Amygdala (tissue), 56 donors: ENCODE measurements at places on chromosomes 12 and 14.

GRCh38 chr12:54126696-54127537 lies 61.9 kb downstream of the SMUG1 start:
- peak; percentile 38 for DNase-seq

DNA sequence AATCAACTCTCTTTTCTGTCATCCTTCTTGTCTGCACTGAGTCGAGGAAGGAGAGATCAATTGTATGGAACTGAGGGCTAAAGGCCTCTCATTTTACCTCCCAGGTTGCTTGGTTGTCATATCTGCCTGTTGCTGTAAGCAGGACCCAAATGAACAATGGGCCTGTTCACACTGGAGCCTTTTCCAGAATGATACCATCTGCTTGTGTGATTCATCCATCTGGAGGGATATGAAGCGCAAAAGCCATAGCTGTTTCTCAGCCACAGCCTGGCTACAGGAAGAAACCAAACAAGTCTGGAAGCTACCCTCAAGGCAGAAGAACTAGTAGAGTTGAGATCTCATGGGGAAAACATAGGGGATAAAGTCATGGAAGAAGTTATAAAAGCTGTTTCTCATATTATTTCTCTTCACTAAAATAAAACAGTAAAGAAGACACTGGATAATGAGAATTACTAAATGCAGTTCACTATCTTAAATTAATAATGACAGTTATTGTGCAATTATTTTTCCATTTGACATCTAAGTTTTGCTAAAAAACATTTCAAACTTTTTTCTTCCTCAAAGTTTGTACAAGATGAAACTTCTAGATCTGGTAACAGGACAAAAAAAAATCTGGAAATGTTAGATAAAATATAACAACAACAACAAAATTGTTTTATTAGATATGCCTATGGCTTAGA lies 106.3 kb downstream of the SPTSSA start:
- no peak for DNase-seq

- no peak for DNase-seq
These were observed 26.4 kb upstream of the HIGD1C start for GRCh38 chr12:50925920-50926319.

GRCh38 chr12:49198431-49199155 lies 9.7 kb upstream of the TUBA1A start:
- DNase-seq = peak; percentile 64

- DNase-seq = no peak
These were observed 29.3 kb upstream of the TEX22 start for GRCh38 chr14:105368910-105369652.

- no peak for DNase-seq
These were observed 1.0 kb upstream of the GLRX5 start for GRCh38 chr14:95533822-95534221.

GRCh38 chr12:65685514-65685913 lies 138.8 kb upstream of the HMGA2 start:
- DNase-seq = no peak

- DNase-seq = no peak
These were observed 3.5 kb downstream of the GCN1 start for GRCh38 chr12:120190985-120191480.

- DNase-seq = no peak
These were observed 47.6 kb upstream of the PNMA1 start for GRCh38 chr14:73761618-73762355.

DNA sequence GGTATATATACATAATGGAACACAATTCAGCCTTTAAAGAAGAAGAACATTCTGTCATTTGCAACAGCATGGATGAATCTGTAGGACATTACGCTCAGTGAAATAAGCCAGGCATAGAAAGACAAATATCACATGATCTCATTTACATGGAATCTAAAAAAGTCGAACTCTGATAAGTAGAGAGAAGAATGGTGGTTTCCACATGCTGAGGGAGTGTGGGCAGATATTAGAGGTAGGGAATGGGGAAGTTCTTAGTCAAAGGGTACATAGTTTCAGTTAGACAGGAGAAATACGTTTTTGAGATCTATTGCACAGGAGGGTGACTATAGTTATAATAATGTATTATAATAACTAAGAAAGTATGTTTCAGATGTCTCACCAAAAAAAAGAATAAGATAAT lies 71.4 kb downstream of the ADAMTS20 start:
- DNase-seq = no peak

DNA sequence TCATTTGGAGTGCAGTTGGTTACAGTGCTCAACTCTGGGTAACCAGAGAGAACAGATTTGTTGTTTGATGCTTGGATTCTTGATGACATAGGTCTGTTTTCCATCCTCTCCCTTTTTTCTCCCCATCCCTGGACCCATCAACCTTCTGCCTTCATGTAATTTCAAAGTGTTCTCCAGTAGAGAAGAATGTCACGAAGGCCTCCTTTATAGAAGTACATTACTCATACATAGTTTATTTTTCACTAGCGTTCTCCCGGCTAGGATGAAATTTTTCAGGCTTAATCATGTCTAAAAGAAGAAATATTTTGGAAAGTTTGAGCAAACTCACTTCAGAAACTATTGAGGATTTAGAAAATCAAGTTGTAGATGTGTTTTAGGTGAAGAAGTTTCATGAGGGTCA lies 20.9 kb upstream of the APPL2 start:
- no peak for DNase-seq

DNA sequence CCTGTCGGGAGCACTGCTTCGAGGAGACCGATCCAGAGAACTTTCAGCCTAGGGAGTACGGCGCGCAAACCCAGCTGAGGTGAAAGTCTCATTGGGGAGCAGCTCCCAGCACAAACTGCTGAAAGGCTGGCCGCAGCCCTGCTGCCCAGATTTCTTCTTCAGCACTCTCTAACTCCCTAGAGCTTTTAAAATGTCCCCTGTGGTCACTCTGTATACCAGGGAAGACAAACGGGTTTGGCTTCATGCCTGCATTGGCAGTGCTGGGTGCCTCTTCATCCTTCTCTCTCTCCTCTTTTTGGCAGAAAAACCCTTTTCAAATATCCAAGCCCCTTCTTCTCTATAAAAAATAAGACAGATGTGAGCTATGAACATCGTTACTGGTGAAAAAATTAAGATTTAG lies 34.9 kb downstream of the BBS10 start:
- DNase-seq = no peak

DNA sequence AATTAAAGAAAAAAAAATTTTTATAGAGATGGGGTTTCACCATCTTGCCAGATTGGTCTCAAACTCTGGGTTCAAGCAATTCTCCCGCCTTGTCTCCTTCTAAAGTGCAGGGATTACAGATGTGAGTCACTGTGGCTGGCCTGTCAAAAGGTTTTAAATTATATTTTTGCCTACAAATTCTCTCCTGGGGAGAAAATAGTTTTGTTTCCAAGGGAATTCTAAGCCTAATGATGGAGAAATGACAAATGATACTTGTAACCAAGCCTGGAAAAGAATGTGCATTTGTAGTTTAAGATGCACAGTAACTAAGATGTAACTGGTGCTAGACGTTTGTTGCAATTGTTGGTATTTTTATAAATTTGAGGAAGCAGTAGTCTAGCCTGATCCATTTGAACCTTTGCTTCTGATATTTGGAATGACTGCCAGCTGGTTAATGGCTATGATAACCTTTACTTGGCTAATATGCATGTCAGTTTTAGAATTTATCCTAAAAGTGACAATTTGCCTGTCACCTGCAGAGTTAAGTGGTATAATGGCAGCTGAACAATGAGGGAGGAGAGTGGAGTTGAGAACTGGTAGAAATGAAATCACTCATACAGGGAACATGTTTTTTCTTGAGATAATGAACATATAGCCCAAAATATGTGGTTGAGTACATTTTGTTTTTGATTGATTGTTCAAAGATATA lies 148.0 kb downstream of the FUT8 start:
- no peak for DNase-seq

DNA sequence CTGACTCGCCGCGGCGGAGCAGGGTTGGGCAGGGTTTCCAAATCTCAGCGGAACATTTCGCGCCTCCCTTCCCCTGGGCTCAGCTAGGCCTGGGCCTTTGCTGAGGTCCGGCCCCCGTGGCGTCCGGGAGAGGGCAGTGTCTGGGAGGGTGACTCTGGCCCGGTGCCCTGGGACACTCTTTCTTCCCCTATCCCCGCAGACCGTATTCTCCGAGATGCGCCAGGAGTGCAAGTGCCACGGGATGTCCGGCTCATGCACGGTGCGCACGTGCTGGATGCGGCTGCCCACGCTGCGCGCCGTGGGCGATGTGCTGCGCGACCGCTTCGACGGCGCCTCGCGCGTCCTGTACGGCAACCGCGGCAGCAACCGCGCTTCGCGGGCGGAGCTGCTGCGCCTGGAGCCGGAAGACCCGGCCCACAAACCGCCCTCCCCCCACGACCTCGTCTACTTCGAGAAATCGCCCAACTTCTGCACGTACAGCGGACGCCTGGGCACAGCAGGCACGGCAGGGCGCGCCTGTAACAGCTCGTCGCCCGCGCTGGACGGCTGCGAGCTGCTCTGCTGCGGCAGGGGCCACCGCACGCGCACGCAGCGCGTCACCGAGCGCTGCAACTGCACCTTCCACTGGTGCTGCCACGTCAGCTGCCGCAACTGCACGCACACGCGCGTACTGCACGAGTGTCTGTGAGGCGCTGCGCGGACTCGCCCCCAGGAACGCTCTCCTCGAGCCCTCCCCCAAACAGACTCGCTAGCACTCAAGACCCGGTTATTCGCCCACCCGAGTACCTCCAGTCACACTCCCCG lies 3.0 kb downstream of the WNT1 start:
- no peak for DNase-seq
